Suppressor macrophage treated with lipopolysaccharide for 4 hours (primary cell): ENCODE measurements at places on chromosomes 12 and 14.
A peak's percentile ranks its signal among the peaks of the same experiment; 100 is the strongest.

DNA sequence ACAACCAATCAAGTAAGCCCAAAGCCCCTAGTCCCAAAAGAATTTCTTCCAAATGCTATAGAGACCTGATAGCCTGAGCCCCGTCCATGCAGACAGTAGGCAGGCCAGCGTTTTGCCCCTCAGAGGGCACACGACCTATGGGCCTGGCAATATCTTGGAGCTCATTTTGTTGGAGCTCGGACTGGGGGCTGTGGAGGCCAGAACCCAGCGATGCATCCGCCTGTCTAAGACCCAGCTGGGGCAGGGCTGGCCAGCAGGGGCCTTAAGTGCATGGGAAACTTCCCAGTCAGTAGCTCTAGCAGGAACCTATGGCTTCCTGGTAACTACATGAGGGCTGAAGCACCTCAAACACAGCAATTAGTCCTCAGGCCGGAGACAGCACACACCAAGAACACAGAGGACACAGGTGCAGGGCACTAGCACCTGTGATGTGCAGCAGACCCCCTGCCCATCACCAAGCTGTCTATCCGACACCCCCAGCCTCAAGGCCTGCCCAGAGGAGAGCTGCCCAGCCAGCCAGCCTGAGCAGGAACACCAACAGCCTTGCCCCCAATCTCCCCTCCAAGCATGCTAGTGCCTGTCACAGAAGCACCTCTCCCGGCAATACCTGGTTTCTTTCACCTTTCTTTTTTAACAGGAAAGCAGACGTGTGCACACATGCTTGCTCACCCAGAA, 50.8 kb downstream of the ARL6IP4 start:
- no peak for DNase-seq

DNA sequence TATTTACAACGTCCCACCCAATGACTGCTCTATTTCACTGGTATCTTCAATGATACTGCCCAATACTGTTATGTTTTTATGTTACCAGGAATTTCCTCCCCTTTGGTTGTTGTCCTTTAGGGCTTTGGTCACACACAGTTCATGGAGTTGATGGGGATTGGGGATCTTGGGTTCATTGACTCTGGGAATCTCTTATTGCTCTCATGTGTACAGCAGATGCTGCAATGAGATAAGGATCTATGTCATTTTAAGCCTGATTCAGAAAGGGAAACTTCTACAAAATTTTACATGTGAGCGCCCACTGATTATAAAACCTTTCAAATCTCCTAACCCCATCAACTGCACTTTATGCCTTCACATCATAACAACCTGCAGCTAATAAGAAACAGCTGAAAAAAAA, 67.2 kb downstream of the FAR2 start:
- no peak for DNase-seq

DNA sequence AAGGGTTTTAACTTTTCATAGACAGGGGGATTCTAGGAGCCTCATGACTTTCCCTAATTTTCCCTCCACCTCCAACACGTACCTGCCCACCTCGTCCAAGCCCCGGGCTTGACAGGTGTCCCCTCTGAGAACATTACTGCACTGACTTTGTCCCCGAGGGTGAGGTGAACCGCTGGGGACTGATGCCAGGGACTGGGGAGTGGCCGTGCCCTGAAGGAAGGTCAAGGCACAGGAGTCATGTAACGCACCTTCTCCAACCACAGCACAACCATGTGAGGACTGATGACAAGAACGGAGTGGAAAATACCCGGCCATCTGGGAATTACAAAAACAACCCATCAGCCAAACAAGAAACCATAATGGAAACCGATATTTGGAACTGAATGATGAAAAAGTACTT, 214.7 kb upstream of the C14orf180 start:
- no peak for DNase-seq

- DNase-seq, result no peak
These were observed 5.6 kb downstream of the HOXC13 start for GRCh38 chr12:53944209-53944608.

DNA sequence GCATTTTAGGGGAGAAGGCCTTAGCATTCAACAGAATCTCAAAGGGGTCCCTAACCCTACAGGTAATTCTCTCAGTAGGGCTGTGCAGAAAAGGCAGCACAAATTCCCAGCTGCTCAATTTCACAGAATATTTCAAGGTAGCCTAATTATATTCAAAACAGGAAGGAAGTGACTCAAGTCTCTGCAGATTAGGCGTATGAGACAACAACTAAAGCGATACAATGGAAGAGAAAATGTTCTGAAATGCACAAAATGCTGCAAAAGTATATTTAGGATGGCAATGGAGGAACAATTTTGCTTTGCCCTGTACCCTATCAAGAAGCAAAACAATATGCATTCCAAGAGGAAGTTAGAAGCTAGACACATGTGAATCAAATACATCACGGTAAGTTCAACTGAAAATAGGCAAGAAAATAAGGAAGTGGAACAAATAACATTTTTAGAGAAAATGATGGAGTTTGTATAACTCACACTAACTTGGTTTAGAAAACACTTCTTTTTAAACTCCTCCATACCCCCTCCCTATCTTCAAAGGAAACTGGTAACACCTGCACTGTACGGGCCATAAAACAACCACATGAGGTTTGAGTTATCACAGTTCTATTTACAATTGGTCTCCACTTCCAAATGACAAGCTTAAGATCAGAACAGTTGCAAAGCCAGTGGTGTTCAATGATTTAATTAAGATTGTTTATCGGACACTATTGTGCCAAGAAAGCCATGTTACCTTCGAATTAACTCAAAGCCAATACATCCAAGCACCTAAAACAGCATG, 1.6 kb downstream of the GIT2 start:
- DNase-seq, result peak; percentile 40

DNA sequence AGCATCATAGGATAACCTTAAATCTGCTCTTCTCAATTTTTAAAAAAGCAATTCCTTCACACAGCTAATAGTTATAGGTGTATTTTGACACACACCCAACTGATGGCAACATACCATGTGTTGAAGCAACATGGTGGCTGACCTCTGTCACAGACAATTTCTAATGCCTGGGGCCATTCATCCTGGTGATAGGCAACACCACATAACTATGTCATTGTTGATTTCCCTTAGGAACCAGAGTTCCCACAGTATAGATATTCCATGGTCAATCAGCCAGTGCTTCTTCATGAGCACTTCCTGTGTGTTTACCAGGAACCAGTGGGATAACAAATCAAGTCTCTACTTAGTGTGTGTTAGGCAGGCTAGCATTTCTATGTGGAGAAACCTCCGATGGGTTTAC, 88.3 kb downstream of the FIGNL2 start:
- no peak for DNase-seq

DNA sequence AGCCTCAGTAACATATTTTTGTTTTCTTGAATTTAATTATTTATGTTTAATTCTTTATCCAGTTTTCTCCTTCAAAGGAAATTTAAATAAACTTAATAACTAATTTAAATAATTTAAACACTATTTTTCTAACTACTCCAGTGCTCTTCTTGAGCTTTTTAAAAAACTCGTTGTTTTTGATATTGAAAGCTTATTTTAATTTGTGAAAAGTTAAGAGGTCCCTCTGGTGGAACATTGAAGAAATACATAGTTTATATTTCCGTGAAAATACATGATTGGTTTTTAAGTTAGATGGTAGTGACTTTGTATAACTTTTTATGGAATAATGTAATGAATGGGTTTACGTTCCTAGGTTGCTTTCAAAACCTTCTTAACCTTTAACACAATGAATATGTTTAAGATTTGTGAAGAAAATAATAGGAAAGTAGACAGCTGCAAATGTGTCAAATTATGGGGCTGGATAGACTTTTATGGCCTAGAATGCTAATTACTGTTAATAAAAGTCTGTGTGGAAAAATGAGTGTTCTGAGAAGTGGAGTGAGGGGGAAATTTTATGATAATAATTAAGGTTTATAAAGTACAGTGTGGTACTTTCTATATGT, 45.9 kb upstream of the MSRB3 start:
- peak; percentile 36 for DNase-seq

DNA sequence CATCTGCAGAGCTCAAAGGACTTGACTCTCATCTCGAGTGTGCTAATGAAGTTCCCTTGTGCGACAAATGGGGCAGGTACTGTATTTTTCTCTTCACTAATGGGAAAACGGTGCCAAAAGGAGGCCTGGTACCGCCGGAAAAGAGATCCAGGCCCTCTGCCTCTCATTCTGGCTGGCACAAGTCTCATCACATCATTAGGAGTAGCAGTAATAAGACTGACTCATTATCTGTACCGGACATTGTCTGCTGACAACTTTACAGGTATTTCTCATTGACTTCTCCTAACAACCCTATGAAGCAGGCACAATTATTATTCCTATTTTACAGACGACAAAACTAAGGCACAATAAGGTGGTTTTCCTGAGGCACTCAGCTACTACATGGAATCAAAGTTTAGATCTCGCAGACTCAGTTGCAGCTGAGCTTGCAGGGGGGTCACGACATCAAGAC, 668 bp downstream of the APPL2 start:
- DNase-seq, result no peak

- DNase-seq, result no peak
These were observed 55.8 kb downstream of the EXOC5 start for GRCh38 chr14:57212919-57213318.

DNA sequence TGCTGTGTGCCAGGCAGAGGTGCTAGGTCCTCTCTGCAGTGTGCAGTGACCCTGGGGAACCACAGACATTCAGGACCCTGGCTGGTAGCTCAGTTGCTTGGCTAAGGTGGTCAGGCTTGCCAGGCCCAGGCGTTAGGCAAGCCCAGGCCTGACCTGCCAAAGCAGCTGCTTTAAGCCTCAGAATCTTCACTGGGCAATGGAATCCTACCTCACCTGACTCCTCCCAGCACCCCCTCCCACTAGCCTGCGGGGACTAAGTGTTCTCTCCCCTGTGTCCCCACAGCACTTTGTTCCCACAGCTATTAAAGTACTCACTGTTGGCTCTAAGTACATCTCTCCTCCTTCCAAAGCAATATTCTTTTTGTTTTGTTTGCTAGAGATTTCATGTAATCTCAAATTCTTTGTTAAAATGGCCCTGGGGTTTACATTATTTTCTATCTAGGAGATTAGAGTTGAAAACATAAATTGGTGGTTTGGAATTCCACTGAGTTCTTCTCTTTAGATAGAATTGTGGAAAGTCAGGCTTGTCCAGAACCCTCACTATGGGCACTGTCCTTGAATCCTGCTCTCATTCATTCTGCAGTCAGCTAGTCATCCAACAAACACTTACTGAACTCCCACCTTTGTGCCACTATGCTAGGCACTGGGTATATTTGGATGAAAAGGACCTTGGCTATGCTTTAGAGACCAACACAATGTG, 44.4 kb downstream of the DGLUCY start:
- no peak for DNase-seq

- no peak for DNase-seq
These were observed 37.2 kb downstream of the TNFAIP2 start for GRCh38 chr14:103160321-103161053.

DNA sequence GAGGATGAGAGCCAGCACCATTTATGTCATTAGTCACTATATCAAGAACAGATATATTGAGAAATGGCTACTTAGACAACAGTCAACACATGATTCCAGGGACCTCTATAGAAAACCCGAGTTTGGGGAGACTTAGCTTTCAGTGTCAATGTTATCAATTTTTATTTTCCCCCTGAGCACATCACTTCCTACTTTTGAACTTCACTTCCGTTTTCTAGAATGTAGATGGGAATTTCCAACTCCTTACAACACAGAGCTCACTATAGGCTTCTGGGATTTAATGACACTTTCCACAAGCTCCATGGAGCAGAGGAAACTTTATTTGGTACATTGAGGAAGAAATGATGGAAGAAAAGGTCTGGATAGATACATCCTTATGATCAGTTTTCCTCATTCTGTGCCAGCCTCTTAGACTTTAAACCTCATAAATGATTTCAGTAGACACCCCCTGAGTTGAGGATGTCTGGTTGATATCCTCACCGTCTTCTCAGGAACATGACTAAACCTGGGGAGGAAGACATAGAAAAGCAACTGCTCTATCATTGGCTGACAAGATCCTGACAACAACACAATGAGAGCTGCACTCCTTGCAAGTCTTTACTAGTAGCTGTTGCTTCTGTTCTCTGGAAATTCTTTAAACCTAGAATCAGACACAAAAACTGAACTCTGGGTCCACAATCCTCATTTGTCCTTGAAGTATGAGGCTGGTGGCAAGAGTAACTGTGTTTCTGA, 449.4 kb upstream of the OR4E1 start:
- peak; percentile 46 for DNase-seq

DNA sequence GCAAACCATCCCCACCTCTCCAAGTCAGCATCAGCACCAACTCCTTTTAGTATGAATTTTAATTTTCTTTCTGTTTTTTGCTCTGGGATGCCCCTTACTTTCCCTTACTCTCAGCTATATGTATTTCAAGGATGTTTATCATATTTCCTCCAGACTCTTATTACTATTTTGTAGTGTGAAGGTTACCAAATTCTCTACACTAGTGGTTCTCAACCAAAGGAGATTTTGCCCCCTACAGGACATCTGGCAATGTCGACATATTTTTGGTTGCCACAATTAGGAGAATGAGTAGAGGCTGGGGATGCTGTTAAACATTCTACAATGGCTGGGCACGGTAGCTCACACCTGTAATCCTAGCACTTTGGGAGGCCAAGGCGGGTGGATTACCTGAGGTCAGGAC, 29.1 kb upstream of the SOS2 start:
- peak; percentile 48 for DNase-seq

- peak; percentile 30 for DNase-seq
These were observed 16.9 kb upstream of the FAM222A start for GRCh38 chr12:109696485-109697269.

GRCh38 chr14:75200451-75200850, 24.0 kb upstream of the TMED10 start:
- DNase-seq, result no peak

DNA sequence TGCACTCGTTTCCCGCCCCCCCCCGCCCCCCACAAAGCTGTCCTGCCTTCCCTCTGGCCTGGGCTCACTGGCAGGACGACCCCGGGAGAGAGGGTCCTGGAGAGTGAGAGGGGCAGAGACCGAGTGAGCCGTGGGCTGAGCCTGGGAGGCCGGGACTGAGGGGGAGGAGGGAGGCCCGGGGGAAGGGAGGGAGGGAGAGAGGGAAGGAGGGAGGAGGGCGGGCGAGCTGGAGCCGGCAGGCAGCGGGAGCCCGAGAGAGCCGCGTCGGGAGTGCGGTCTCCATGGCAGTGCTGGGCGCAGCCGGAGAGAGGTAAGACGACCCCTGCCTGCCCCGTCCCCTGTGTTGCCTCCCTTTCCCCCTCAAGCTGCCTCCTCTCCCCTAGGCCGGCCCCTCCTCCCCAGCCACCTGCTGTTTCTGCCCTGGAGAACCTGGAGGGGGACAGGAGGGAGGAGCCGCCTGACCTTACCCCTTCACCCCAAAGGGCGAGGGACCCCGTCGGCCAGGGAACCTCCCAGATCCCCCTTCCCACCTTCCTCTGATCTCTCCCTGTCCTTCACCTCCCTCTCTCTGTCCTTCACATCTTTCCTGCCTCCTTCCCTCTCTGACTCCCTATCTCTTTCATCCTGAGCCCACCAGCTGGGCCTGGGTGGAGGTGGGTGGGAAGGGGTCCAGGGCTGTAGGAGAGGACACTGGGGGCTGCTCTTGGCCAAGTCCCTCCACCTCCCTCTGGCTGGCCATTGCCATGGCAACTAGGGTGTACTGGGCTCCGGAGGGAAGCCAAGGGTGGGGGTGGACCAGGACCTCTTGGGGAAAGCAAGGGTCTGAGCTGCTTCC, at the start of gene GPR162:
GPR162 (plus strand) TSS at position 231 of the 835 bp plus-strand sequence. CDS start 2,078 bp downstream, outside the sequence.
- DNase-seq, result peak; percentile 31

- no peak for DNase-seq
These were observed 73.8 kb upstream of the DCN start for GRCh38 chr12:91256411-91256810.
